ENCODE measurements at places on chromosomes 11 and 22.

GRCh38 chr11:24585192-24585591 is 88.3 kb downstream of the LUZP2 start:
- DNase-seq = no peak

DNA sequence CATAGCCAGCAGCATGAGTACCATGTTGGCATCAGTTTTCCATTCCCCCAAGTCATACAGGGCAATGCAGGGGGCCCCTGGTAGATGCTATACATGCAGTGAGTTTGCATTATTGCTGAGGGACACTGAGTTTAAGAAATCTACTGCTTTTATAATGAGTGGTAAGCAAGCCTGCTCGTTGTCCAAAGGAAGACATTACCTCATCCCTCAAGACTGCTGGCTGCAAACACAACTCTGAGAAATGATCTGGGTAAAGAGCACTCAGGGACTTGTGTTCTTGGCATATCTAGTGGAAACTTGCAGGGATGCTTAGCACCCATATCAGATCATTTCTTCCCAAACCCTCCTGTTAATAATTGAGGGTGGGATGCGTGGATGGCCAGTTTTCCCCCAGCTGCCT is 77.9 kb downstream of the CWC15 start:
- no peak for DNase-seq

- no peak for DNase-seq
Measured at GRCh38 chr11:32448232-32448631, 12.9 kb upstream of the WT1 start.

DNA sequence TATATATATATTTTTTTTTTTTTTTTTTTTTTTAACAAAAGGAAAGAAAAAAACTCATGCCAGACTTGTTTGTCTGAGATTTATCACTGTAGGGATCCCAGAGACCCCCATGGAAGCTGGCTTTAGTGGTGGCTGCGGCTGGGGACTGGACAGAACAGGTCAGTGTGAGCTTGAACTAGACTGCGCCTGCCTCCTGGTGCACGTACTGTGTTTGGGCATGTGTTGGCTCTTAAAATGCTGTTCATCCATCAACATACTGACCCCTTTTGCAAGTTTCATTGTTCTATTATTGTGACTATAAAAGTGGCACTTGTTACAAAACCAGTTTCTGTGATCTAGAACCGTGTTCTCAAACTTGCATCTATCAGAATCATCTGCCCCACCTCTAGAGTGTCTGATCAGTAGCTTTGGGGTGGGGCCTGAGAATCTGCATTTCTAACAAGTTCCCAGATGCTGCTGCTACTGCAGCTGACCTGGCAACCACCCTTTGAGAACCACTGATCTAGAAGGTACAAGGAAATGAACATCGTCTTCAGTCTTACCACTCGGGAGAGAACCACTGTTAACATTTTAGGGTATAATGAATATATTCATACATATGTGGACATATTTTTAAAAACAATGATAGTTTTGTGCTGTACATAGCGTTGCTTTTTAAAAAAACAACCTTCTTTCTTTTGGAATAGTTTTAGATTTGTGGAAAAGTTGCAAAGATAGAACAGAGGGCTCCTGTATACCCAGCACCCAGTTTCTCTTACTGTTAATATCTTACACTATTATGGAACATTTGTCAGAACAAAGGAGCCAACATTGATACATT is 54.0 kb downstream of the ZNRF3 start:
- no peak for DNase-seq

GRCh38 chr11:116169776-116170175 is 603.0 kb downstream of the BUD13 start:
- no peak for DNase-seq

GRCh38 chr11:84384731-84385130 is 1098.6 kb upstream of the CCDC90B start:
- DNase-seq = no peak

DNA sequence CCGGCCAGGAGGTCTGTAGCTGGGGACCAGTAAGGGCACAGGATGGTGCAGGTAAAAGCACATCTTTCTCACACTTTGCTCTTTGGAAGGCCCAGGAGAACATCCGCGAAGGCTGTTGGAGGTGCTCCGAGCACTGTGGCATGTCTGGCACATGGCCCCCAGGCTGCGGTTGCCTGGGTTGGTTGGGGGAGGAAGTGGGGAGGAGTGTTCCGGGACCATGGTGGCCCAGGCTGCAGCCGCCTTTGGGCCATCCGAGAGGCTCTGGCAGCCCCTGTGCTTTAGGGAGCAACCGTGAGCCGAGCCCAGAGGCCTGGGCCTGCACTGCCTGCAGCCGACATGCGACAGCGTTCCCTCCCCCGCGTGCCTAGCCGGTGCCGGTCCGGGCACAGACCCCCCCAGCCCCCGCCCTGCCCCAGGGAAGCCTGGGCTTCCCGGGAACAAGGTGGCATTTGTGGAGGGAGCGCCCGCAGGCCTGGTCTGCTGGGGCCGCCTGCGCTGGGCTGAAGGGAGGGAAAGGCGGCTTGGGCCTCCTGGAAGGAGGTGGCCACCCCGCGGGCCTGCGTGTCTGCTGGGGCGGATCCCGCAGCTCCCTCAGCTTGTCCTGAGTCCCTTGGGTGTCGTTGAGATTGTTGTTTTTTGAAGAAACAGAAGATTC is 57.9 kb downstream of the GRAMD4 start:
- DNase-seq = no peak

DNA sequence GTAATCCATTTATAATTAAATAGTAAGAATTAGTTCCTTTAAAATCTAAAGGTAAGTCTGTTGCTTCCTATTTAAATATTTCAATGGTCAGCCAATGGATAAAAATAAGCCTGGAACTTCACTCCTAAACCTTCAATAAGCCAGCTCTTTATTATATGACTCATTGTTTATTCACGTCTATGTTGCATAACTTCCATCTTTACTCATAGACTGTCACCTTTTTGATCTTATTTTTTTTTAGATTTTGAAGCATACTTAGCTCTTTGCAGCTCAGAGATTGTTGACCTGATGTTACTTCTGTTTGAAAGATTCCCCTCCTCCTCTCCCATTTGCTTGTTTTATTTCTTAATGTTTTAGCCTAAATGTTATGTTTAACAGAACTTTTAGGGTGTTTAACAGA is 1571.2 kb upstream of the RAG2 start:
- DNase-seq = no peak

DNA sequence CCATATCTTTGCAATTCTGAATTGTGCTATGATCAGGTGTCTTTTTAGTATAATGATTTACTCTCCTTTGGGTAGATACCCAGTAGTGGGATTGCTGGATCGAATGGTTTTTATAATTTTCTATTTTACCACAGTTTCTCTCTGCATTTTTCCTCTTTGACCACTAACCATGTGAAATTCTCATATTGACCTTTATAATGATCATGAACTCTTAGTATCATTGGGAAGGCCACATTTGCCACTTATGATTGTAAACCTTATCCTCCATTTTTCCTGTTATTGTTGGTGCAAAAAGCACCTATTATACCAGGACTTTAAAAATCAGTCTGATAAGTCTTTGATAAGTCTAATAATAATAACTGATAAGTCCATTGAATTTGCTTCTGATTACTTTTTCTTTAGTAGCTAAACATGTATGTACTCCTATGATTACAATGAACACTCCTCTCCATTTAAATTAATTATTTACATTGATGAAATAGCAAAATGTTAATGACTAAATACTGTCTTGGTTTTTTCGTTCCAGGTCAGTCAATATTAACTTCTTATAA is 9.6 kb downstream of the NEAT1 start:
- DNase-seq = no peak

GRCh38 chr11:17526931-17527627 is 17.1 kb downstream of the USH1C start:
- no peak for DNase-seq

- DNase-seq = no peak
Measured at GRCh38 chr11:2088284-2088683, 50.9 kb downstream of the IGF2 start.

GRCh38 chr11:93929407-93929806 is 79.0 kb upstream of the VSTM5 start:
- no peak for DNase-seq

GRCh38 chr22:17637490-17638181 is 921 bp upstream of the BCL2L13 start:
- DNase-seq = no peak

GRCh38 chr22:28207281-28208030 is 288.4 kb upstream of the PITPNB start:
- no peak for DNase-seq

GRCh38 chr11:74966651-74967050 is 17.6 kb downstream of the SPCS2 start:
- no peak for DNase-seq

- DNase-seq = no peak
Measured at GRCh38 chr11:11415901-11416300, 62.9 kb upstream of the CSNK2A3 start.

- no peak for DNase-seq
Measured at GRCh38 chr22:34829485-34829884, 236.5 kb upstream of the ISX start.

DNA sequence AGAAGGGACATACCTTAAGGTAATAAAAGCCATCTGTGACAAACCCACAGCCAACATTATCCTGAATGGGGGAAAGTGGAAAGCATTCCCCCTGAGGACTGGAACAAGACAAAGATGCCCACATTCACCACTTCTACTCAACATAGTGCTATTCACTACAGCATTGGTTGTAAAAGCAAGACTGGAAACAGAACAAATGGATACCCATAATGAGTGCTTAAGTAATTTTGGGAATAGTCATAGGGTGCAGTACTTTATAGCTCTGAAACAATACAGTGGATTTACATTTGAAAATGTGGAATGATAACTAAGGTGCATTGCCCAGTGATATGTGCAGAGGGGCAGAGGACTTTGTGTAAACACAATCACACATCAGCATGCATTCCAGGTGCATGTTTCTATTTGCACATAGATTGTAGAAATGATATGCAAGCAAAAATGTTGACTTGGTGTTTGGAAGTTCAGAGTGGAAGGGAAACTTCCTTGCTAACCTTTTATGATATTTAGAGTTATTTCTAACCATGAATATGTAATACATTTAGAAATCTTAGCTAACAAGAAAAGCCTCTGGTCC is 112.3 kb downstream of the IGLL1 start:
- no peak for DNase-seq

DNA sequence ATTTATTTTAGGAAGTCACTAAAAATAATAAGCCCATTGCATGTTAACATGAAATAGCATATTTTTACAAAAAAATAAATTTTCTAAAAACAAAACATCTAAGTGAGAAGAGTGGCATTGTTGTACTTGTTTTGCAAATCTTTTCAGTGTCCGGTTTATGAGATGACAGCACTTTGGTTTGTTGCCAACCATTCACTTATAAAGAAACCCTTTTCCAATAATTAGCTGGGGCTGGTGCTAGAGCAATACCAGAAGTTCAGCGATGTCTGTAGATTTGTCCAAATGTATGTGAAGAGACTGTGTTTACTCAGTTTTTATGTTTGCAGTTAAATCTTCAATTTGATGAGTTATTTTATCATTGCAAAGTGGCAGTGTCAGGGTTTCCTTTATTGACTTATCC is 22.1 kb upstream of the KRTAP5-7 start:
- no peak for DNase-seq

DNA sequence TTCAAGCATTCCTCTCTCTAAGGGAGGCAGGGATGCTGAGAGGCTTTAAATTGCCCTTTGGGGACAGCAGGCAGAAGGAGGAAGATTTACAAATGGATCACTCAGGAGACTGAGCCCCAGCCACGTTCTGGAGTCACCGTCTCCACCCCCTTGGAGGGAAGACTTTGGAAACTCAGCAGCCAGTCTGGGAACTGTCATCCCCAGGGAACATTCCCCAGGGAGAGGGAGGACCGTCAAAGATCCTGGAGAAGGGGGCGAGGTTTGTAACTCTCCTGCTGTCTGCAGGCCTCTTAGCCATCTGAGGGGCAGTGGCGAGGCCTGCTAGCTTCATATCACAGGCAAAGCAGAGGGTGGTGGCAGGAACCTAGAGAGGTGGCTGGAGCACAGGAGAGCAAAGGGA is 56.1 kb upstream of the SLC22A12 start:
- no peak for DNase-seq

DNA sequence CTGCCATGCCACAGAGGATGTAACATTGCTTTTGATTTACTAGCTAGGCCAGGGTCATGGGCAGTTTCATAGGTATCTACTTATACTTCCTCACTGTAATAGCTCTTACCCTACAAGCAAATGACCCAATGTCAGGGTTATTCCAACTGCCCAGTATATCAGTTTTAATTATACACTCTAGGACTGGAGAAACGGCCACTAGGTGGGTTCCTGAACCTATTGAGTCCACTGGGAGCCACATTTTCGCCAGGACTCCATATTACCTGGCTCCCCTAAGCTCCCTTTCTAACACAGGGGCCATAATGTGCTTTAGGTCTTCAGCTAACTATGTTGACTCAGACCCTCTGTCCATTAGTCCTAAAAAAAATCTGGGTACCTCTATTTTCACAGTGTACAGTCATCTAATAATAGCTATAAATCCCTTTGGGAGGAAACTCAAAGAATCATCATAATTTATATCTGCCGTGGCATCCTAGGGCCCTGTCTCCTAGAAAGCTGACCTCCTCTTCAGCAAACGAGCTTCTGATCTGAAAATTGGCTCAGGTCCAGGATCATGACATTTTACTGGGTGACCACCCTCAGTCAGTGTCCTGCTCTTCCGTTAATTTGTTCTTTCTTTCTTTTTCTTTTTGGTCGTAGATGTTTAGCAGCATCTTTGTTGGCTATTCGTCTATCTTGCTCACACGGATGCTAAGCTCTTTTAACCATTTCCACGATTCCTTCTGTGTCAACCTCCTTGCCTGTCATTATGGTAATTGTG is 244.3 kb downstream of the FAM76B start:
- no peak for DNase-seq

GRCh38 chr22:47172771-47173534 is 410.5 kb downstream of the TBC1D22A start:
- DNase-seq = no peak

DNA sequence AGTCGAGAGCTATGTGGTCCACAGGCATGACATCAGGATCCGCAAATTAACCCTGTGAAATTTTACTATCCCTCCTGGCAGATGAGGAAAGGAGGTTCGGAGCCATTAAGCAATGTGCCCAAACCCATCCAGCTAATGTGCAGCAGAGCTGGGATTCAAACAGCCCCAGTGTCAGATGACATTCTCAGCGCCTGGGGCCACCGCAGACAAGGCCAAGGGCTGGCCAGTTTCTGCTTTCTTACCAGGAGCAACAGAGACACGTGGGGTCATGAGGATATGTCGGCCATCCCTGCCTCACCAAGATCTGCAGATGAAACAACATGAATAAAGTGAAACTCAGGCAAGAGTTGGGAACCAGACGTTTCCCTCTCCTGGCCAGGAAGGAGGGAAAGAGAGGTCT is 110.2 kb downstream of the TENM4 start:
- DNase-seq = no peak

All from activated gamma-delta T cell treated with Interleukin-2 at 50 U/mL for 16 hours (primary cell).